CD4-positive, alpha-beta T cell treated with Interleukin-10 for 1 hour (primary cell): ENCODE measurements at places on chromosomes 6 and 20.
A peak's percentile ranks its signal among the peaks of the same experiment; 100 is the strongest.

DNA sequence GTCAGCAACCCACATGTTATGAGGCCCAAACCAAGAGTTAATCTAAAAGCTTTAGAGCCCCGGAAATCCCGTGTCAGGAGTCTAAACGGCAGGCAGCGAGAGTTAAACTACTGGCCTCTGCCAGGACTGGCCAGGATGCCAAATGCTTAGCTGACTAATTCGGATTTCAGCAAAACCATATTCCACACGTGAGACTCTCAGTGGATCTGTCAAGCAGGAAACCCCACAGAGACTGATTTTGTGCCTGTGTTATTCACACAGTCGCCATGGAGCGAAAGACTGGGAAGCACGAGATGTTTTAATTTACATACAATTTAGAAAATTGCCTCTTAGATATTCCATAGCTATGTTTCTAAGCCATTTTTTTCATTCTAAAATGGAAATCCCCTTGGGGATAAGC lies 152.9 kb downstream of the RNASET2 start:
- no peak for DNase-seq

DNA sequence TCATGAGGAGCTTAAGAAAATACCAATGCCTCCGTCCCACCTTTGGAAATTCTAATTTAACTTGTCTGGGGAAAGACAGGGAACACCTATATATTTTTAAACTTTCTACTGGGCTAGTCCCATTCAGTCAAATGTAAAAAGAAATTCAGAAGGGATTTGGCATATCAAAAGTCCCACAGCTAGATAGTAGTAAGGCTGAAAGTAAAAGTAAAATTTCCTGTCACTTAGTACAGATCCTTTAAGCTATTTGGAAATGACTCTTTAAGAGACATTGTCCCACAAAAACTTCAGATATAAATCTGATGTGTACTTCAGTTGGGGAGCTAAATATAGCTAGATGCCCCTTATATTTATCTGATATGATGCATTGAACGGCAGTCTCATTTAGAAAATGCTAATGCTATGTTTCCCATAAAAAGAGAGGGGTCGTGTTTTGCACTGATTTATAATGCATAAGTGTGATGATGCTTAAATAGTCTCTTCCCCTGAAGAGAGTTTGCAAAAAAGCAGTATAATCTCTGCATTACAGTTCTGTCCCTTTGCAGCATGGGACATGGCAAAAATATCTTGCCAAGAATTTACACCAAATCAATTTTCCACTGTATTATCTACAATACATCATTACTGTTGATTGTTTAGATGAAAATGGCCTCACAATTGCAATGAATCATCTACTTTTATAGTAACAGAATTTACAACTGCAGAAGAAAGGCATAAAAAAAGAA lies 860.8 kb upstream of the MAP3K7 start:
- DNase-seq, result no peak

- no peak for DNase-seq
Measured at GRCh38 chr6:131054392-131055250, 8.4 kb downstream of the EPB41L2 start.

GRCh38 chr6:16109659-16110305 lies 19.1 kb upstream of the MYLIP start:
- DNase-seq, result no peak

DNA sequence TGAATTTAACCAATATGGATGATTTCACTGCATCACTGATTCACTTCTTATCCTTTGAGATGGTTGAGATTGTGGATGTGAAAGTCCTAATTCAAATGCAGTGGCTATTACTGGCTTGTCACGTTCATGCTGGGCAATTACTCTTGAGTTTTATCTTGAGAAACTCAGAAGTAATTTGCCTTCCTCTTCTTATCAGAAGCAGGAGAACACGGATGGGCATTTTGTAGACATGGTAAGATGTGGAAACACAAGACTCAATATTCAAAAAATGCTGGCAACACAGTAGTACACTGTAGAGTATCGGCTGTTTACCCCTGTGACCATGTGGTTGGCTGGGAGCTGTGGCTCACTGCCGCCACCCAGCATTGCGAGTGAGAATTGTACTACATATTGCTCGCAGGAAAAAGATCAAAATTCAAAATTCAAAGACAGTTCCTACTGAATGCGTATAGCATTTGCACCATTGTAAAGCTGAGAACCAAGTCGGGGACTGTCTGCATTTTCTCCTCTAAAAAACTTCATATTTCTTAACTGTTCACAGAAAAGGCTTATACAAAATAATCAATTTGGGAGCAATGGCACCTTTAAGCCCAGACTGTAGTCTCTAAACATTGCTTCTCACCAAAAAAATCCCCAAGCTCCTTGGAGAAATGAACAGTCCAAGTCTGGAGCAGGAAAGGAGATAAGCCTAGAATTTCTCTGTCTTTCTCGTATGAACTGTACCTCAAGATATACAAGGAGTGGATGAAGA lies 61.9 kb upstream of the ELOVL5 start:
- peak; percentile 75 for DNase-seq

DNA sequence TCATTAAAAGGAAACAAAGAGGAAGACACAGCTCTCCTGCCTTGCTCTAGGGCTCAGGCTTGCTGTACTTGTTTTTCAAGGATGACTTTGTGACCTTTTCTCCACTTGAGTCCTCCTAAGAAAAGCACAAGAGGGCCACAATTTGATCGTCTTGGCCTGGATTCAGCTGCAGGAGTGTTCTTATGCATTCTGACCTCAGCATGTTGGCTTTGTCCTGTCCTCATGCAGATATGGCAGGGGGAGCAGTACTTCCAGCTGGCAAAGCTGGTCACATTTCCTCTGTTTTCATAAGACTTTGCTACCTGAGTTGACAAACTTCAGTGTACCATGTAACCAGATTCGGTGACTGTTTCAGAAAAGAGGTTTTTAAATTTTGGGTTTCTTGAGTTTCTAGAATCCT lies 30.8 kb downstream of the KDM1B start:
- no peak for DNase-seq

GRCh38 chr6:31031095-31031494 lies 20.8 kb downstream of the MUC22 start:
- no peak for DNase-seq

- no peak for DNase-seq
Measured at GRCh38 chr6:4902363-4902762, 101.5 kb downstream of the RPP40 start.

DNA sequence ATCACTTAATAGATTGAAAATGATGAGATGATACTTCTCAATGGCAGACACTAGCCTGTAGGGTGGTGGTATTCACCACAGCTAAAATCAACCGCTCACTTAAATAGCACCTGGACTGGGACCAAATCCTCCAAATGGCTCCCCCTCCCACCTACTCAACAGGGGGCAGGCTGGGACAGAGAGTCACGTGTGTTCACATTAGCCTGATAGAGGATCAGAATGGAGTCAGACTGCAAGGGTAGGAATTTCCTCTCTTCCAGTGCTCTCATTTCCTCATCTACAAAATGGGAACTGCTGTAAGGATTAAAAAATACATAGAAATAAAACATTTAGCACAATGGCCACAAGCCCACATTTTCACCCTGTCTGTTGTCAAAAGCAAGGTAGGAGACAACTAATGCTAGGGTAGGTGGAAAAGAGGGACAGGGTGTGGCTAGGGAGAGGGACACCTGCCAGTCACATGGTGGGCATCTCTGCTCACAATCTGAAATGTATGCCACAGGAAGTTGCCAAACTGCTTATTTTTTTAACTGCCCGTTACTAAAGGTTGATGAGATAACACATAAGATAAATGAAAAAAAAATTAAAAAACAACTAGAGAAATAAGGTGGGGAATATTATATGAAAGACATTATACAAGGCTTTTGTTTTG lies 55.3 kb downstream of the BACH2 start:
- DNase-seq, result no peak

- no peak for DNase-seq
Measured at GRCh38 chr6:42411406-42411805, 40.3 kb downstream of the TRERF1 start.

- no peak for DNase-seq
Measured at GRCh38 chr20:1375515-1375914, 17.3 kb downstream of the FKBP1A start.

- DNase-seq, result no peak
Measured at GRCh38 chr20:23326774-23327173, 23.8 kb upstream of the NXT1 start.

DNA sequence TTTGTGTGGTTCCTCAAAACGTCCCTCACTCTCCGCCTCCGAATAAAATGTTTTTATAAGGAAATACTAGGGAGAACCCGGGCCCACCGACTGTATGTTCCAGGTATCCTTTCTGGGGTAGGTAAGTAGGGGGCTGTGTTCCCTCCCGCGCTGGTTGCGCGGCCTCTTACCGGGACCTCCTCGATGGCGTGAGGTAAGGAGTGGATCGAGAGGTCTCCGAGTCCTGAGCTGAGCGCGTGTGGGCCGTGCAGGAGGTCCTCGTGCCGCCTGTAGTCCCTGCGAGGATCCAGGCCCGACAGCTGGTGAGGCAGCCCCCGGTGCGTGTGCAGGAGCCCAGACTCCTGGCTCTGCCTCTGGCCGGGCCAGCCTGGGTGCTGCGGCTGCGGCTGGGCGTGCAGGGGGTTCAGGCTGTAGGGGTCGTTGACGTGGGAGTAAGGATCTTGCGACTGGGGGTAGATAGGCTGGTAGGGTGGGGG lies 5.1 kb downstream of the TFAP2A start:
- DNase-seq, result no peak

DNA sequence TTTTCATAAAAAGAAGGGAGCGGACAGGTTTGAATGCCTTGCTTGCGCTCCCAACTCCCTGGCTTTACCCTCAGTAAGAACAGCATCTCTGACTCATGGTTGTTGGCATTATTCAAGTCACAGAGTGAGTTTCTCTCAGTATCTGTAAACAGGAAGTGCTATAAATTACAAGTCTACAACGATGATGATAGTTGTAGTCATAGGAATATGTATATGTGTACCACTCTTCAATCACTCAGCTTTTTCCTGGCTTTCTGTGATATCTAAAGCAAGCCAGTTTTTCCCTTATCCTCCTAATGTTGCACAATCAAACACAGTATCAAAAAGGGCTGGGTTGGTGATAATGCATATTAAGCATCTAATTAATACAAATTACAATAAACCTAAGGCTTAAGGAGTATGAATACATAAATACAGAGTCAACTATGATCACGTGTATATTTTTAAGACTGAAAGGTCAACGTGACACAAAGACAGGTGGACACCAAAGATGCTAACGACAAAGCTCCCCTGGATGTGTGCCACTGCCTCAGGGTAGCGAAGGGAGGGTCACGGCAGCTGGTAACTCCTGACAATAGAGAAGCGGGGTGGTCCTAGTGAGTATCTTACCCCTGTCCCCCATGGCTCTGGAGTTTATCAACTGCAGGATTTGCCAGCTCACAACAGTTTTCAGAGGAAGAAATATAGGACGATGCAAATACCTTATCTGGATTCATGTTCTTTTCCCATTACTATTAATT lies 202.8 kb downstream of the BTBD9 start:
- no peak for DNase-seq
